Caki2 (cell line): ENCODE measurements at places on chromosomes 5 and 9. TPM values are rescaled to one million over a fixed set of nuclear protein-coding genes. Genes with fewer than 3 reads are reported as not detected.

DNA sequence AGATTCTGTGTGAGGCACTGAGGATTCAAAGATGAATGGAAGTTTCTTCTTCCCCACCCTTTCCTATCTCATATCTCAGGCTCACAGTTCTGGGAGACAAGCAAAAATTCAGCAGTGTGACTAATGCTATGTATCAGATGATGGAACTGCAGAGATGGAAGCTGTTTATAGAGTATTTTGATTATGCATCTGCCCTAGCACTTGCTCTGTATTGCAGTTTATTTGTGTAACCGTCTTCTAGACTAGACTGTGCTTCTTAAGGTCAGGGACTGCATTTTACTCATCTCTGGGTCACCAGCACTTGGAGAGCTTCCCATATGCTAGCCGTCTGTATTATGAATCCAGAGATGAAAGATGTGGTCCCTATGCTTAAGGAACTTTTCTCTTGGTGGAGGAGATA, 12.6 kb downstream of the CAVIN4 start:
- peak; percentile 51 for DNase-seq

- DNase-seq = no peak
These were observed 68.4 kb upstream of the GARNL3 start for GRCh38 chr9:127195976-127196825.

DNA sequence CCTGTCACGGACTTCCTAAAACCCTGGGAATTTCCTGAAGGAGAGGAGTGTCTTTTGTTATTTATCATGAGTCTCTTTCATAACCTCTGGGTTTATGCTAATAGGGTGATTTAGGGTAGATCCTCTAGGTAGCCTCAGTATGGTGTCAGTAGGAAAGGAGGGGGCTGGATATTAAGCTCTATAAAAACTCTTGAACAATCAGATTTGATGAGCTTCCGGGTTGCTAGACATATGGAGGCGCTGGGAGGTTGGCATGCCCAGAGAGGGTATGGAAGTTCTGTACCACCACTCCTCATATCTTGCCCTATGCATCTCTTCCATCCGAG, 15.6 kb upstream of the PTBP3 start:
- no peak for DNase-seq

DNA sequence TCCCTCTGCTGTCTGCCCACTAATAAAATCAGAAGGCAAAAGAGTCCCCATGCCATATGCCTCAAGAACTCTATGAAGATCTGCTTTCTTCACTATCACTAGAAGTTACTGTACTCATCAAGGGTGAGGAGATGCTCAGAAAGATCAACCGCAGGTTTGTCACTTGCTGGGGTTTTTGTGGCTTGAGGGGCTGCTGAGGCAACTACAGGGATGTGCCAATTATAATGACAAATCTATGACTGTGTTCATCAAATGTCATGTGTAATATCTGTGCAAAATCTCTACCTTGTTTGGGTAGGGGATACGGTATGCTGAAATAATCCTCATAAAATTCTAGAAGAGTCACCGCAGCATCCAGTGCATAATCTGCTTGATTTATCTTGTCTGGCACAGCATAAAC, 13.0 kb downstream of the ERAP1 start:
- DNase-seq = no peak

GRCh38 chr9:99752417-99753109, 69.1 kb upstream of the NR4A3 start:
- no peak for DNase-seq

- peak; percentile 42 for DNase-seq
These were observed 332.3 kb downstream of the CWC27 start for GRCh38 chr5:65100911-65101631.

GRCh38 chr9:75448281-75448680, 360.0 kb downstream of the OSTF1 start:
- DNase-seq = no peak

DNA sequence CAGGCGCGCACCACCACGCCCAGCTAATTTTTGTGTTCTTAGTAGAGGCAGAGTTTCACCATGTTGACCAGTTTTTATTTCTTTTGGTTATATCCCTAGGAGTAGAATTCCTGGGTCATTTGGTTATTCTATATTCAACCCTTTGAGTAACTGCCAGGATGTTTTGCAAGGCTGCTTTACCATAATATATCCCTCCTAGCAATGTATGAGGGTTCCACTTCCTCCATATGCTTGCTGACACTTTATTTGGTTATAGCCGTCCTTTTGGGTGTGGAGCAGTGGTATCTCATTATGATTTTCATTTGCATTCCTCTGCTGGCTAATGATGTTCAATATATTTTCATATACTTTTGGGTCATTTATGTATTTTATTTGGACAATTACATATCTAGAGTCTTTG, 81.2 kb downstream of the RAB24 start:
- no peak for DNase-seq

GRCh38 chr5:16626696-16627264, 10.0 kb upstream of the RETREG1 start:
- no peak for DNase-seq

GRCh38 chr9:20300430-20301115, 321.7 kb downstream of the MLLT3 start:
- no peak for DNase-seq

- DNase-seq = no peak
These were observed 934 bp upstream of the FCN1 start for GRCh38 chr9:134918646-134919045.

DNA sequence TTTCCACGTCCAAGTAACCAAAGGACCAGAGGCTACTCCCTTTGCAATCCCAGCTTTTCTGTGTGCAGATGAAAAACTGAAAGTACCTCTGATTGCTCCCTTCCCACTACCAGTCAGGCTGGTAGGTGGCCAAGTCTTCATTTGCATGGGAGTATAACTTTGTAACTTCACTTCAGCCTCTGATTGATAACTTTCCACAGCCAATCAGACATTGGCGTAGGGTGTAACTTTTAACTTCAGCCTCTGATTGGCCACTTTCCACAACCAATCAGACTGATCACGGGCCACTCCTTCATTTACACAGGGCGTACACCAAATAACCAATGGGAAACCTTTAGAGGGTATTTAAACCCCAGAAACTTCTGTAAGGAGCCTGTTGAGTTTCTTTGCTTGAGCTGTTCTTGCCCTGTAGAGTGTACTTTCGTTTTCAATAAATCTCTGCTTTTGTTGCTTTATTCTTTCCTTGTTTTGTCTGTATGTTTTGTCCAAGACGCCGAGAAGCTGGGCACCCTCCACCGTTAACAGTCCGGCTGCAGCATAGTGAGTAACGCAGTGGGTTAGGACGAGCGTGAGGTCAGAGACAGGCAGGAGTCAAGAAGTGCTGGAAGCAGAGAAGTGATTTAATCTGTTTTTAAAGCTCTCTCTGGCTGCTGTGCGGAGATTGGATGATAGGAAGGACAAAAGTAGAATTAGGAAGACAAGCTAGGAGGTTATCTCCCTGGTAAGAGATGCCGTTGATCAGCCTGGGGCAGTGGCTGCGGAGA, 3.5 kb upstream of the EXOSC2 start:
- peak; percentile 94 for DNase-seq

DNA sequence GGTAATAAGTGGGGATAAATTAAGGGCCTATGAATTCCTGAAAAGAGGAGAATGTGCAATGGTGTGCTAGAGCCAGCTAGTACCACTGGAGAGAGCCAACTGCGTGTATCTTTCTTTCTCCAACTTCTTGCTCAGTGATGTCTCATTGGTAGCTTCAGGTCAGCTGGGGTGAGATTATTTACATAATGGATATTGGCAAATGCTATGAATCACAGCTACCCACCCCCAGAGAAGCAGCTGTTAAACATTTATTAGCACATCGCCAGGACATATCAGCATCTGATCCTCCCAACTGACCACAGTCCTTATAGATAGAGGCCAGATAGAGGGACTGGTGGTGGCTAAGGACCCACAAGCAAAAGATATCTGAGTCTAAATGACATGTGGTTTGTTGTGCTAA, 421.3 kb downstream of the ACTL7B start:
- no peak for DNase-seq

- no peak for DNase-seq
These were observed 386 bp upstream of the MATR3 start for GRCh38 chr5:139293202-139293506.

DNA sequence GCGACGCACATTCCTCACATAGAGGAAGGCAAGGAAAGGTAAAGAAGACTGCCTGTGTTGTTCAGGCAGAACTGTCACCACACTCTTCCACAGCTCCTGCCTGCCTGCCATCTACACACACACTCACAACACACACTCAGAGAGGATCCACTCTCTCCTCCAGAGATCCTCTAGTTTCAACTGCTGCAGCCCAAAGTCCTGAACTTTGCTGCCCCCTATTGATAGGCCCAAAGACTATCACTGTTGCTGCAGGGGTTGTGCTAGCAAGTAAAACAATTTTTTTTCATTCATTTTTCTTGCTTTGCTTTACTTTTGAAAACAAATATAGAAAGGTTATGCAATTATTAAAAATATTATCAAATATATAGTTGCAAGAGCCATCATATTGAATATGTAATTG, 5.9 kb upstream of the CFAP90 start:
- DNase-seq = peak; percentile 44

Gene F2RL2
- total RNA-seq = 2.8 and 11.2 TPM in 2 replicates

Gene SLC6A18
- total RNA-seq = not detected in 2 replicates

Gene CDKN2B-AS1
- total RNA-seq = not detected in 2 replicates

Gene HAND1
- not detected in 2 replicates for total RNA-seq
